Activated effector memory CD4-positive, alpha-beta T cell treated with anti-CD3 and anti-CD28 coated beads, Interleukin-2, amount 50 U/mL, for 16 hours (primary cell): ENCODE measurements at places on chromosomes 4 and X.

- peak; percentile 51 for DNase-seq
These were observed 37.3 kb downstream of the WDR1 start for GRCh38 chr4:10079256-10079655.

DNA sequence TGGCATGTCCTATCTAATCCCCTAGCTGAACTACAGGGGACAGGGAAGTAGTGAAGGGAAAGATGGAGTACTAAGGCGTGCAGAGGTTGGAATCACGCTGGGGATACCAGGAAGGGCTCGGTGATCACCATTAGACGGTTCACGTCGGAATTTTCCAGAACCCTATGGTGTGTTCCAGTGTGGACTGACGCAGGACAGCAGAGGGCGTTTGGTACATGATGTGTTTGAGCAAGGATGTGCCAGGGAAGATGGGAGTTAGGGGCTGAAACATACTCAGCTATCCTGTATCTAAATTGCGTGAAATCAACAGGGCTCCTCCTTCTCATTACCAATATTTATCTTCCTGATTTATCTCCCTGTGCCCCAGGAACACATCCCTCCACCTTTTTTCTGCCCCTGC lies 33.7 kb downstream of the PRPS2 start:
- DNase-seq, result no peak

- no peak for DNase-seq
These were observed 55.5 kb downstream of the SHISA3 start for GRCh38 chr4:42452823-42453222.

DNA sequence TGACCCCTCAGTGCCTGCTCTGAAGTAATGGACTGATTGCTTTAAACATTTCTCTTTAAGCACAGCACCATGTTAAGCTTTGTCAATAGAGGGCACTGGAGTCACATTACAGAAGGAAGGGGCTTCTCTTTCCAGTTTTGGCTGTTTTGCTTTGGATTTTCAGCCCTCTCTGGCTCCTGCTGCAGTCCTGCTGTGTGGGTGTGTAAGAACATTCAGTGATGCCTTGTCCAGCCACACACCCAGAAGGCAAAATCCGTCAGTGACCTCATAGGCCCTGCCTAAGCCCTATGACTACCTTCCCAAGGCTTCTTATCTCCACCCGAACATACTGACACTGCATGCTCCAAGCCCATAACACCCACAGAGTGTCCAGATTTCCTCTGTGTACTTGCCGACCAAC lies 215.3 kb upstream of the CTSO start:
- no peak for DNase-seq

DNA sequence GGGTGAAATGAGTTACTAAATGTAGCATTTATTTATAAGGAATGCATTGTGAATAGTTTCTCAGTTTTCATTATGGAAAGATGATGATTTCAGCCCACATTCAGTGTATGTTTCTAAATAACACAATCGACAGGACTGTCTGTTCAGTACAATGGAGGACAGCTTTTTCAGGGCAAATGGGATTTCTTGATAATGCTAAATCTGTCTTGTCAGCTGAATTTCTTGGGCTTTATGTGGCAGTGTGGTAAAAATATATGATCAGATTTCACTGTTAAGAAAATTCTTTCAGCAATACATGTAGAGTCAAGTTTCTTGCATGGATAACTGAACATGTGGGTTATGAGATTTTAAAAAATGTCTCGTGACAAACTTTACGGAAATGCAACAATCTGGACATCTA lies 150.8 kb downstream of the NPNT start:
- DNase-seq, result no peak

DNA sequence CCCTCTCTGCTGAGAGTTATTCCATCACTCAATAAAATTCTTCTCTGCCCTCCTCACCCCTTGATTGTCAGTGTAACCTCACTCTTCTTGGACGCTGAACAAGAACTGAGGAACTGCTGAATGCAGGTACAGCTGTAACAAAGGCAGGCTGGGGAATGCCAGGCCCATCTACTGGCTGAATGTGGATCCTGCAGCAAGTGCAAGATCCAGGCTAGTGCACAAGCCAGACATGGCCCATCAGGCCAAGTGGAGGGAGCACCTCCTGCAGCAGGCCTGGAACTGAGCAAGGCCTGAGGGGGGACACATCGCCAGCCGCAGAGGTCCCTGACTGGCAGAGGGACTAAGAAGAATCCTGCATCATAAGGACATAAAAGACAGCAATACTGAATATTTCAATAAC lies 411.8 kb upstream of the PCDH10 start:
- DNase-seq, result no peak

DNA sequence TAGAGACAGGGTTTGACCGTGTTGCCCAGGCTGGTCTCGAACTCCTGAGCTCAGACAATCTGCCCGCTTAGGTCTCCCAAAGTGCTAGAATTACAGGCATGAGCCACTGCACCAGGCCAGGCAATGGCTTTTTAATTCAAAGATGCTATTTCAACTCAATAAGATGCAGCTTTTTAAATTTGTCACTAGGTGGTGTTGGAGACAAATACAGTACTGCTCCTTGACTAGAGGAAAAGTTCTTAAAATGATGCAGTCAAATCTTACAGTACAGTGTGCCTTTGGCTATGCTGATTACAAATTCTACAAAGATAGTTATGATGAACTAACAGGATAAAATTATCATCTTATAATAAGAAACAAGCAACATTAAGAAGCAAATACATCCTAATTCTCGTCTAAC lies 441.1 kb downstream of the KCNIP4 start:
- no peak for DNase-seq

DNA sequence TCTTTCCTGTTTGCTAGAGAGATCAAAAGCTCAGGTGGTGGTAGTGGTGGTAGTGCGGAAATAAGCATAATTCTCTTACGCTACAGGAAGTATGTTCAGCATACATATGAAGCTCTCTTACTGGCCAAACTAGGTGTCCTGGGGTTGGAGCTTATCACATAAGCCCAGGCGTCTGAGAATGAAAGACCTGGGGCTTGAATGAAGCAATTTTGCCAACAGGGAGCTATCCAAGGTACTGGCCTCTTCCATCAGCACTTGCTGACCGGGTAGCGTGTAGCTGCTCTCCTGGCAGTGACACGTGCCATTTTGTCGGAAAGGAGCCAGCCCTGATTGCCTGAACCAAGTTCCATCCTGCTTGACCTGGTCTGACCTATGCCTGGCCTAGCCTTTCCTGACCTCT lies 65.9 kb upstream of the HPF1 start:
- no peak for DNase-seq

DNA sequence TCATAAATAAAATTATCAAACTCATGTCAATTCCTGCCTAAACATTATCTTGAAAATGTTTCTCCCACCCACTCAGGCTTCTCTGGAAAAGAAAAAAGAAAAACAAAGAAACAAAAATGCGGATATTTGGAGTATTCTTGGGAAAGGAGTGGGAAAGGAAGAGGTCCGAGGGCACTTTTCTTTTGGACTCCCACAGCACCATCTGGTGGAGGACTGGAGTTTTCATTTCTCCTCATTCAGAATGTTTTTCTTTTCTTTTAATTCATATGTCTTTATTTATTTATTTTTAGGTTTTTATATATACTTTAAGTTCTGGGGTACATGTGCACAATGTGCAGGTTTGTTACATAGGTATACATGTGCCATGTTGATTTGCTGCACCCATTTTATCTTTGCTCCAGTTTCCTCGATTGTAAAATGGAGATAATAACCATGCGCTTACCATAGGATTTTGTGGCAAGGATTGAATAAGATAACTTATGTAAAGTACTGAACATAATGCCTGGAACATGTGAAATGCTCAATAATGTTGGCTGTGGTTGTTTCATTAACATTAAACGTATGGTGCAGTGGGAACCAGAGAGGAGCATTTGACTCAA lies 8.0 kb upstream of the KCNE5 start:
- no peak for DNase-seq

DNA sequence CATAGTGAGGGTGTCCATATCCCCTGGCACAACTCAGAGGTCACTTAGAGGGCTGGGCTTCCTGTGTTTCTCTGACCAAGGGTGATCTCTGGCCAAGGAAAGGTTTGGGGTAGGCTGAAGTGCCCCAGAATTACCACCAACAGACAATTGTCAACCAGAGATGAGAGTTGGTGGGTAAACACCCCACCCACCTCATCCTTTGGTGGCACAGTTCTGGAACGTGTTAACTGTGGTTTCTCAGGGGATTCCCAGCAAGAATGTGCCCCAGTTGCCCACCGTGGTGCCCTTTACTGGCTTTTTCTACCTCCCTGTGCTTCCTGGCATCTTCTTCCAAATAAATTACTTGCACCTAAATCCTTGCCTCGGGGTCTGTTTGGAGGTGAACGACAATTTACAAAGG lies 17.1 kb downstream of the GRPR start:
- no peak for DNase-seq

- no peak for DNase-seq
These were observed 152.1 kb upstream of the DGKK start for GRCh38 chrX:50622751-50623150.
